Activated T-helper 17 cell treated with anti-CD3 and anti-CD28 coated beads, Interleukin-2, amount 50 U/mL, for 72 hours (primary cell): ENCODE measurements at places on chromosomes 6 and 20.

DNA sequence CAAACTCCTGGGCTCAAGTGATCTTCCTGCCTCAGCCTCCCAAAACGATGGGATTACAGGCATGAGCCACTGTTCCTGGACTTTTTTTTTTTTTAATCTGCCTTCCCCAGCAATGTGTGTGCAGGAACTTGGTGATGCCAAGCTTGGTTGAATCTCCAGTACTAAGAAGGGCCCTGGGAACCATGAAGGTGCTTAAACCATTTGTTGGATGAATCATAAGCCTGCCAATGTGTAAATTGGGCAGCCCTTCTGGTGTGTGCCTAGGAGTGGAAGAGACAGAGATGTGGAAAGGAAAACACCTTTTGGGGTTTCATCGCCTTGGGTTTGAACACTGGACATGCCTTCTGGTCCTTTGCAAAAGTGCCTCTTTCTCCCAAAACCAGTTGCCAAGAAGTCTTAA, 7.1 kb upstream of the SPO11 start:
- ATAC-seq: no peak

DNA sequence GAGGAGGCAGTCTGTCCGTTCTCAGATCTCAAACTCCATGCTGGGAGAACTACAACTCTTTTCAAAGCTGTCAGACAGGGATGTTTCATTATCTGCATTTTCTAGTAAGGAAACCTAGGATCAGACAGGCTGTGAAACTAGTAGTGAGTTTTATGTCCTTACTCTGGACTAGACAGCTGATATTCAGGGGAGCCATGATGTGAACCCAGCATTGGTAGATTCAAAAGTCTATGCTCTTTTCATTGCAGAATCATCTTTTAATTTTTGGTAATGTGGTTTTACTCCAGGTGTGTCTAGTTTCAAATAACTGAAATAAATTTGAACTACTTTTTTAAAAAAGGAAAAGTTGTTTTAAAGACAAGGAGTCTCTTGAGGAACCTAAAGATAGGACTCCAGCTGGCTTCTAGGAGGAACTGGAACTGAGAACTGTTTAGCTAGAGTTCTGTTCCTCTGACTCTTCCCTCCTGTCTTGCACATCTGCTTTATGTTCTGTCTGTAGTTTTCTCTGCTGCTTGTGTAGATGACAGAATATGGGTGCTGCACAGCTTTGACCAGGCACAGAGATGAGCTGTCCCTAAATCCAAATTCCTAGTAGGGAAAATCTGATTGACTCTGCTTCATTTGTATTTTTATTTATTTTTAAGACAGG, 27.8 kb upstream of the RNF144B start:
- no peak for ATAC-seq

DNA sequence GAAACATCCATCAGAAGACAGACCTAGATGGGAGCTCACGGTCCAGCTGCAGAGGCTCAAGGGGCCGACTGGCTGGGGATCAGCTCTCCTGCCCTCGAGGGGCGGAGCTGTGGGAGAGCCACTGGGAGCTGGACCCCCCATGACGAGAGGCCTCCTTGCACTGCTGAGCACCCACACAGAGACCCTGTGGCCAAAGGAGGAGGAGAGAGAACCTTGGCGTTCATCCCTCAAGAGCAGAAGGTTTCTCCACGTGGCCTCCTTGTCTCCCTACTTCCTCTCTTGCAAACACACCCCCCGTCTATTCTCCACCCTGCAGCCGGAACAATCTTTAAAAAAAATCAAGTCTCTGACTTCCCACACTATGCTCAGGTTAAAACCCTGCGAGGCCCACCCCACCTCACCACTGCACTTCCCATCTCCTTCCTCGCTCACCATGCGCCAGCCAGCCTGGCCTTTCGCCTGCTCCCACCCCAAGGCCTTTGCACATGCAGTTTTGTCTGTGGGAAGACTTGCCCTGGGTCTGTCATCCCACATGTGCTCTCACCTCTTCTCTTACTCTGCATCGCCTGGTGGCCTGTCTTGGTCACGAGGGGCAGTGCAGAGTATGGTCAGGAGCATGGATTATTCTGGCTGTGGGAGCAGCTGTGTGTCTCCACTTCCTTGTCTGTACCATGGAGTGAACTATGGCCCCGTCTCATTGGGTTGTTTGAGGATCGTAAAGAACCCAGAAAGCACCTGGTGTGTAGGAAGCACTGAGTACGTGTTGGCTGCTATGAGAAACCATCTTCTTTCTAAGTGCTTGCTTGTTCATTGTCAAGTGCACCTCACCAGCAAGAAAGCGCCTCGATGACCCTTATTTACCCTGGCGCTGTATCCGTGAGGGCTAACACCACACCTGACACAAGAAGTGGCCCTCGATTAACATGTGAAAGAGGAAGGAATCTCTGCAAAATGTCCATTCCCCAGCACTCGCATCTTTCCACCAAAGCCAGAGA, 32.9 kb downstream of the PMEPA1 start:
- no peak for ATAC-seq

DNA sequence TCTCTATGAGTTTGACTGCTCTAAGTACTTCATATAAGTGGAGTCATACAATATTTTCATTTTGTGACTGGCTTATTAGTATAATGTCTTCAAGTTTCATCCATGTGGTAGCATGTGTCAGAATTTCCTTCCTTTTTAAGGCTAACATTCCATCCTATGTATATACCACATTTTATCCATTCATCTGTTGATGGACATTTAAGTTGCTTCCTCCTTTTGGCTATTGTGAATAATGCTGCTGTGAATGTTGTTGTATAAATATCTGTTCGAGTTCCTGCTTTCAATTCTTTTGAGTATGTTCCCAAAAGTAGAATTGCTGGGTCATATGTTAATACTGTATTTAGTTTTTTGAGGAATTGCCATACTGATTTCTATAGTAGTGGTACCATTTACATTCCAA, 79.5 kb downstream of the PTPRA start:
- ATAC-seq: no peak

DNA sequence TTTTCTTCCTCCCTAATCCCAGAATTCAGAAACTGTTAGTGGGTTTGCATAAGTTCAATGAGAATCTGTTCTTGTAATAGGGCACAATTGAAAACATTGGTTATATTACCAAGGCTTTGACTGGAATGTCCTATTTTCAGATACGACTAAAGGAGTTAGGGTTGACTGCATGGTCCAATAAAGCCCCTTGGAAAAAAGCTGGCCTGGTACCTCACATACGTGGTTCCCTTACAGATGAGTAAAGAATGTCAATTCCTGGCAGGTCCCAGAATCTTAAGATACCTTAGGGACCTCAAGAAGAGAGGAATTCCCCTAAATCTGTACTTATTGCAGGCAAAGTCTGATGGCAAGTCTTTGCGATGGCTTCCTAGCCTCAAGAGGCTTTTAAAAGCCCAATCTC, 4.6 kb downstream of the PPDPF start:
- ATAC-seq: no peak

DNA sequence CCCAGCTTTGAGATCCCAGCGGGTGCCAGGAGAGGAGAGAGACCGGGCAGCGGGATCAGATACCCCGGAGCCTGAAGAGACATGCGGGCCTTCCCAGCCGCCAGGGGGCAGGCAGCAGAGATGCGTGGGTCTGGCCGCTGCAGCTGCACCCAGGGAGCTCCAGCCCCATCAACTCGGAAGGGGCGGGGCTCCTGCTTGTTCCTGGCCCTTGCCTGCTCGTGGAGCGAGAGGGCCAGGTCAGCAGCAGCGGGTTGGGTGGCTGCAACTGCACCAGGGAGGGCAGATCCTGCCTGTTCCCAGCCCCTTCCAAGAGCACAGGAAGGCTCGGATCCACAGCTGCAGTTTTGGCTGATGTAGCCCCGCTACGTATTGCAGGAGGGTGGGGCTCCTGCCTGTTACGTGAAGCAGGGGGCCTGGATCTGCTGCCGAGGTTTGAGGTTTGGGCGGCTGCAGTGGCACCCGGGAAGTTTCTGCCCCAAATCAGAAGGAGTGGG, 532.8 kb downstream of the RFPL4B start:
- ATAC-seq: peak; percentile 34

GRCh38 chr6:125453516-125453915, 151.7 kb upstream of the HDDC2 start:
- no peak for ATAC-seq

GRCh38 chr6:31874084-31874670, 4.6 kb downstream of the SLC44A4 start:
- no peak for ATAC-seq

DNA sequence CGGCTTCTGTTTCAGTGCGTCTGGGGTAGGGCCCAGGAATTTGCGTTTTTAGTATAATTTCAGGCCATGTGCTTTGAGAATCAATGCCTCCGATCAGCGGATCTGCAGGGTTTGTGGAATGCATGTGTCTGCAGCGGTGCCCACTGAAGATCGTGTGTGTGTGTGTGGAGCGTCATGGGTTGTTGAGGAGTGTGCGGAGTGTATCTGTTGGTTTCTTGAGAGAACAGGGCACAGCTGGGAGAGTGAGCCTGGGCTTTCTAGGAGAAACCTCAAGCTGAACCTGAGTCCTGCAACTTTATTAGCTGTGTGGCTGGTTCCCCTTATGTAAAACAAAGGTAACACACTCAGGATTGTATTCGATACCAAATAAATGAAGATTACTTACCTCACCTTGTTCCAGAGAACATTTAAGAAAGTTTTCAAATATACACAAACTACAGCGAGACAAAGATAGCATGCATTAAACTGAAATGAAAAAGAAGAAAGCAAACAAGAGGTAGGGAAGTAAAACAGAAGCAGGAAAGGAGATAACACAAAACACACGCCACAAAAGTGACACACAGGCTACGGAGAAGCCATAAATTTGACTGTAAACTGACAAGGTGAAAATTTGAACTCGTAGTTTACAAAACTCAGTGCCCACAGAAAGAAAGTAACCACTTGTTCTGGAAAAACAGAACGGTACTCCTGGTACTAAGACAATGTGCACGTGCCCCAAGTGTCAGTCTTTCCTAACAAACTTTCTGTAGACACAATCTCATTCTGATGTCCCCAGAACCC, 28.8 kb downstream of the PDE10A start:
- no peak for ATAC-seq

- no peak for ATAC-seq
These were observed 114.2 kb upstream of the PHACTR1 start for GRCh38 chr6:12602342-12602741.

DNA sequence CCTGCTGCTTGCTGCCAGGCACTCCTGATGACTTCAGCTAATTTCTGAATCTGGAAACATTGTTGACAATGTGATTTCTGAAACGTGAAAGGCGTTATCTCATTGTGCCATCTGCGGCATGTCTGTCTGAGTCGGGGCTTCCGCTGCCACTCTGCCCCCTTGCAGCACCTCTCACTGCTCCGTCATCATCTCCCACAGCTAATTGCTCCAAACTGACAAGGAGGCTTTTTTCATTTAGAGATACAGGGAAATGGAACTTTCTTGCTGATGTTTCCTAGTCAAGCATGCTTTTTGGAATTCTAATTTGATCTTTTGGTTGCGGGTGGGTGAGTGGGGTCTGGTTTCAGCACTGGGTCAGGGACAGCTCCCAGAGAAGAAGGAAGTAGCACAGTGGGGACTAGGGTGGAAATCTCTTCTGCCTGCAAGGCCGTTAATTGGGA, 233.5 kb downstream of the DHX35 start:
- no peak for ATAC-seq

DNA sequence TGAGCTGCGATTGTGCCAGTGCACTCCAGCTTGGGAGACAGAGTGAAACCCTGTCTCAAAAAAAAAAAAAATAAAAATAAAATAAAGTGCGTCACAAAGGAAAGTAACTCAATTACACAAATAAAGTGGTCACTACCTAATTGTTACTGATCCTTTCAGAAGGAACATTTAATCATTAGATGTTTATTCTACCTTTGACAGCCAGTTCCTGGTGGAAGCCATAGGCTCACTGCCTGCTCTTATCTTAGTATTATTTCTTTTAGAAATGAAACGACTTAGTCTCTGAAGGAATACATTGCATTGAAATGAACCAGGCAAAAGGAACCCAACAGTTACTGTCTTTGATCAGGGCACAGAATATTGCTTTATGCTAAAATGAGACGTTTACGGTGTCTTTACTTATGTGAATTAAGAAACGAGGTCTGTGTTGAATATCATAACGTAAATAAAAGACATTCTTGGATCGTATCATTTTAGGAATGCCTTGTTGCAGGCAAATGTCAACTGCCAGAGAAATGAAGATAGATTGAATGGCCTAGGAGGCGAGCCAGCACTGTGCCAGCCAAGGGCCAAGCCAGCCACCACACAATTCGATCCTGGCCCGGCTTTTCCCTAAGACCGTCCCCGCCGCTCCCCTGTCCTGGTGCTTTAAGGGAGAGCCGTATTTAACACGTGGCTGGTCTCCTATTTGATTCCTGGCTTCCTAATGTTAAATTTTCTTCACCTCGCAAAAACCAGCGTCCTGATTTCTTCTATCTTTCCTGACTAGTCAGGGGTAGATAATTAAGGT, 136.7 kb upstream of the GMDS start:
- no peak for ATAC-seq

- ATAC-seq: peak; percentile 72
These were observed 1.1 kb upstream of the OPN5 start for GRCh38 chr6:47780510-47781356.

- no peak for ATAC-seq
These were observed 38.0 kb upstream of the EEF1A1 start for GRCh38 chr6:73558624-73559398.

DNA sequence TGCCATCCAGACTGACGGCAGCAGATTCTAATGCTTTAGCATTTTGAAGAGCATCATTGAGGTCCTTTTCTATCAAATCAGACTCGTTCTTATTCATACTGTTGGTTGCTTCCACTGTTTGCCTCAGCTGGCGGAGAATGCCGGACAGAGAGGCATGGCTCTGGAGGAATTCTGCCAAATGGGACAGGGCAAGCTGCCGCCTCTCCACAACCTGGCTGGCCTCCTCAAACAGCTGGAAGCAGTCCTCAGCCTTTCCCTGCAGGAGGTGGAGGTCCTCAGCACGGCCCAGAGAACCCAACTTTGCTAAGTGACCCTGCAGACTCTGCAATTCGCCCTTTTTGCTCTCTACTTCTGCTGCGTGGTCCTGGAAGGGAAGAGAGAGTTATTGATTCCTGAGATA, 220.5 kb downstream of the SYNE1 start:
- no peak for ATAC-seq

- no peak for ATAC-seq
These were observed 7.4 kb downstream of the TBC1D20 start for GRCh38 chr20:454951-455350.

DNA sequence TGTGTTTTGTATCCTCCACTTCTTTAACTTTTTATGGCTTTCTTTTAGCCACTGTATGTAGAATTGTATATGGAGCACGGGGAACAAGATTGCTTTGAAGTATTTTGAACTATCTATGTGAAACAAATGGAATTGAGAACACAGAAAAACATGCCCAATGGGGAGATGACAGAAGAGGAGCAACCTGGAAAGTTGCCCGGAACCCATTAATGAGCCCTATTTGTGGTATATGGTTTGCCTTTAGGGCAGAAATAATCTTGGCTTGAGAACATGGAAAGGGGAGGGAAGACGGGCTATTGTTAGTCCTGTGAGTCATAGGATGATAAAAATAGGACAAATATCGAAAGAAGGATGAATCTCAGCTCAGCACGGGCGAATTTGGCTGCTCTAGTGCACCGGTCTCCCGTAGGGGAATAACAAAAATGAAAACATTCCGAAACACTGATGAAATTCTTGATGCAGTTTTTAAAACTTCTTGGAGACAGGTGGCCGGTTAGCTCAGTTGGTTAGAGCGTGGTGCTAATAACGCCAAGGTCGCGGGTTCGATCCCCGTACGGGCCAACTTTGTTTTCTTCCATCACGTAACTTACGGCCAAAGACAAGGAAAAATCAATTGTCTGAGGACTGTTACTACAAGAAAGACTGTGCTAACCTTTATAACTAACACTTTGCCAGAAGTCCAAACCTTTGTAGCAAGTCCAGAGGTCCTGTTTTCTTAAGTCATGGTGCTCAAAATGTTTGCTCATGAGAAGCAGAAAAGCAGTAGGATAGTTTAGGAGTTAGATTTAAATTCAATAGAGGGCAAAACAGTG, 15.7 kb downstream of the HMGN4 start:
- ATAC-seq: peak; percentile 53

GRCh38 chr20:57450419-57450818, 59.2 kb downstream of the RBM38 start:
- peak; percentile 21 for ATAC-seq
